Neural crest cell (in vitro differentiated cells): ENCODE measurements at places on chromosomes 13 and 19.

DNA sequence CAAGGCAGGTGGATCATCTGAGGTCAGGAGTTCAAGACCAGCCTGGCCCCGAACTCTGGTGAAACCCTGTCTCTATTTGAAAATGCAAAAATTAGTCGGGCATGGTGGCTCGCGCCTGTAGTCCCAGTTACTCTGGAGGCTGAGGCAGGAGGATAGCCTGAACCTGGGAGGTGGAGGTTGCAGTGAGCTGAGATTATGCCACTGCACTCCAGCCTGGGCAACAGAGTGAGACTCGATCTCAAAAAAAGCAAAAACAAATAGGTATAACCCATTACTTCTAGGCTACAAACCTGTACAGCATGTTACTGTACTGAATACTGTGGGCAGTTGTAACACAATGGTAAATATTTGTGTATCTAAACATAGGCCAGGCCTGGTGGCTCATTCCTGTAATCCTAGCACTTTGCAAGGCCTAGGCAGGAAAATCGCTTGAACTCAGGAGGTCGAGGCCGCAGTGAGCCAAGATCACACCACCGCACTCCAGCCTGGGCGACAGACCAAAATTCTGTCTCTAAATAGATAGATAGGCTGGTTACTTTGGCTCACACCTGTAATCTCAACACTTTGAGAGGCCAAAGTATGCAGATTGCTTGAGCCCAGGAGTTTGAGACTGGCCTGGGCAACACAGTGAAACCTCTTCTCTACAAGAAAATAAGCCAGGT is 63.5 kb downstream of the MYO9B start:
- no peaks in the 10 kb centered on the region for H3K27me3 ChIP-seq
- DNase-seq: no peak
- peaks cover 34% of the 10 kb centered on the region for H3K4me1 ChIP-seq
- no peaks in the 10 kb centered on the region for H3K36me3 ChIP-seq

- H3K27me3 ChIP-seq: no peaks in the 10 kb centered on the region
- no peaks in the 10 kb centered on the region for H3K36me3 ChIP-seq
- no peaks in the 10 kb centered on the region for H3K4me1 ChIP-seq
- H3K4me3 ChIP-seq: no peak overlapping the region
- no peak overlapping the region for H3K27ac ChIP-seq
- DNase-seq: no peak
These were observed 13.1 kb upstream of the PNMA8C start for GRCh38 chr19:46441866-46442265.

DNA sequence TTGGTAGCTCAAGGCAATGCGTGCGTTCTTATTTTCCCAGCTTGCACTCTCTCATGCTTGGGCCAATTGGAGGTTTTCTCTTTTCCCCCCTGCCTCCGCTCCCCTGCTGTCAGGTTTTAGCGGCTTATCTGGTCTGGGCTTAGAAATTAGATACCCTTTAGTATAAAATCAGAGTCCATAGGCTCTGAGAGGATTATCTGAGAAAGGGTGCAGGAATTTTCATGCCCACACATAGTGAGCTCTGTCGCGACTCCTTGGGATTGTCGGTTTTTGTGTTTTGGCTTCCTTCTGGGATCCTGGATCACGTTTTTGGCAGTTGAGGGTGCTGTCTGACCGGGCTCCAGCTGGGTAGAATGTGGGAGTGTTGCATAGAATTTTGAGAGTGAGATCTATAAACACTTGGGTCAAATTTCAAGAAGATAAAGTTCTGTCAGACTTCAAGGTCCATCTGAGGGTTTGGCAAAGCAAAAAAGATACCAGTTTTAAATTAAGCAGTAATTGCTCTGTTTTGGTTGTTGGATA is 12.4 kb downstream of the CHAF1A start:
- H3K4me1 ChIP-seq: no peaks in the 10 kb centered on the region
- H3K27ac ChIP-seq: no peak overlapping the region
- peaks cover 4% of the 10 kb centered on the region for H3K36me3 ChIP-seq
- H3K4me3 ChIP-seq: no peak overlapping the region

GRCh38 chr13:42607546-42607945 is 33.6 kb downstream of the TNFSF11 start:
- H3K4me1 ChIP-seq: no peaks in the 10 kb centered on the region
- H3K27ac ChIP-seq: no peak overlapping the region
- H3K27me3 ChIP-seq: no peaks in the 10 kb centered on the region
- DNase-seq: no peak
- no peaks in the 10 kb centered on the region for H3K36me3 ChIP-seq

- peaks cover 6% of the 10 kb centered on the region for H3K36me3 ChIP-seq
- peak within 1 kb of the TSS; percentile 92 for H3K4me3 ChIP-seq
- peak within 1 kb of the TSS; percentile 95 for H3K27ac ChIP-seq
- peaks cover 4% of the 10 kb centered on the region for H3K27me3 ChIP-seq
- H3K4me1 ChIP-seq: peaks cover 16% of the 10 kb centered on the region
These were observed at the start of gene KEAP1 for GRCh38 chr19:10503002-10503789. KEAP1 (minus strand) TSS chr19:10503356; CDS start chr19:10500033, 3,323 bp downstream.

GRCh38 chr19:48121909-48122371 is 11.3 kb upstream of the PLA2G4C start:
- peaks cover 2% of the 10 kb centered on the region for H3K27me3 ChIP-seq
- no peak for DNase-seq
- peaks cover 37% of the 10 kb centered on the region for H3K36me3 ChIP-seq
- H3K27ac ChIP-seq: no peak overlapping the region

DNA sequence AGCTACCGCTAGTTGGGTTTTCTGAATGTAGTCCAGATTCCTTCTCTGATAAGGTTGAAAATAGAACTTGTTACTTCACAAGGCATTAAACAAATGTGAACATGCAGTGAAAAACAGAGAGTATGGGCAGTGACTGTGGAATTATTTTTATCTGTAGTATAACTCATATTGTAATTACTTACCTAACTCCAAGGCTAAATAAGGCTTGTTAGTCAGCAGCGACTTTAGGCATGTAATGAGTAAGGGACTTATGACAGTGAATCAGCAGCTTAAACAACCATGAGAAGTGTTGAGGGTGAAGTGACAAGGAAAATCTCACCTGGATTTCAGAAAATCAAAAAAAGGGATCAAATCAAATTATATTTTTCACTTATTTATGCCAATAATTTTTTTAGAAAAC is 1719.5 kb upstream of the MIR17HG start:
- no peaks in the 10 kb centered on the region for H3K4me1 ChIP-seq
- H3K36me3 ChIP-seq: no peaks in the 10 kb centered on the region
- H3K27ac ChIP-seq: no peak overlapping the region
- no peaks in the 10 kb centered on the region for H3K27me3 ChIP-seq

GRCh38 chr19:35557539-35558399 is 5.7 kb downstream of the ATP4A start:
- H3K27me3 ChIP-seq: peaks cover 84% of the 10 kb centered on the region
- H3K4me1 ChIP-seq: peaks cover 10% of the 10 kb centered on the region
- H3K4me3 ChIP-seq: peak overlapping the region; percentile 82

- no peaks in the 10 kb centered on the region for H3K4me1 ChIP-seq
- no peak overlapping the region for H3K4me3 ChIP-seq
- no peaks in the 10 kb centered on the region for H3K27me3 ChIP-seq
- DNase-seq: no peak
These were observed 196.8 kb downstream of the PDS5B start for GRCh38 chr13:32783067-32783466.

- H3K4me3 ChIP-seq: no peak overlapping the region
- H3K4me1 ChIP-seq: peaks cover 16% of the 10 kb centered on the region
- DNase-seq: no peak
These were observed 3.7 kb downstream of the PEPD start for GRCh38 chr19:33517922-33518321.

DNA sequence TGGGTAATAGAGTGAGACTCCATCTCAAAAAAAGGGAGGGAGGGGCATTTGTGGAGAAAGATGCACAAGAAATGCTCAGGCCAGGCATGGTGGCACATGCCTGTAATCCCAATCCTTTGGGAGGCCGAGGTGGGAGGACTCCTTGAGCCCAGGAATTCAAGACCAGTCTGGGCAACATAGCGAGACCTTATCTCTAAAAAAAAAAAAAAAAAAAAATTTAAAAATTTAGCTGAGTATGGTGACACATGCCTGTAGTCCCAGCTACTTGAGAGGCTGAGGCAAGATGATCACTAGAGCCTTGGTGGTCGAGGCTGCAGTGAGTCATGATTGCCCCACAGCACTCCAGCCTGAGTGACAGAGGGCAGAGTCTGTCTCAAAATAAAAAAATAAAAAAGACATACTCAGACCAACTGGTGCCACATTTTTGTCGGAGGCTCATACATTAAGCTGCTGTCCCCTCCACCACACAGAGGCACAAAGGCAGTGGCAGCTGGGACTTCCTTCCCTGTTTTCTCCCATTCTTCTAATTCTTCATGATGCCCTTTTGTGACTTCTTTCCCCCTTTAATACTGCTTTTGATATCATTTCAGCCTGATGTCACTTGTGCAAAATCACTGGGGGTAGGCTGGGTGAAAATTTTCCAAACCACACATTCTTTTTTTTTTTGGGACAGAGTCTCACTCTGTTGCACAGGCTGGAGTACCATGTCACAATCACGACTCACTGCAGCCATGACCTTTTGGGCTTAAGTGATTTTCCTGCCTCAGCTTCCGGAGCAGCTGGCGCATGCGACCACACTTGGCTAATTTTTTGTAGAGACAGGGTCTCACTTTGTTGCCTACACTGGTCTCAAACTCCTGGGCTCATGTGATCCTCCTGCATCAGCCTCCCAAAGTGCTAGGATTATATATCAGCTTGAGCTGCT is 26.8 kb upstream of the CXCL17 start:
- no peaks in the 10 kb centered on the region for H3K36me3 ChIP-seq
- H3K27me3 ChIP-seq: peaks cover 17% of the 10 kb centered on the region
- no peak overlapping the region for H3K4me3 ChIP-seq
- H3K4me1 ChIP-seq: peaks cover 45% of the 10 kb centered on the region

- H3K4me3 ChIP-seq: no peak overlapping the region
- no peaks in the 10 kb centered on the region for H3K4me1 ChIP-seq
- H3K27ac ChIP-seq: no peak overlapping the region
- H3K36me3 ChIP-seq: no peaks in the 10 kb centered on the region
- H3K27me3 ChIP-seq: no peaks in the 10 kb centered on the region
These were observed 618.7 kb downstream of the DIAPH3 start for GRCh38 chr13:59545007-59545406.

DNA sequence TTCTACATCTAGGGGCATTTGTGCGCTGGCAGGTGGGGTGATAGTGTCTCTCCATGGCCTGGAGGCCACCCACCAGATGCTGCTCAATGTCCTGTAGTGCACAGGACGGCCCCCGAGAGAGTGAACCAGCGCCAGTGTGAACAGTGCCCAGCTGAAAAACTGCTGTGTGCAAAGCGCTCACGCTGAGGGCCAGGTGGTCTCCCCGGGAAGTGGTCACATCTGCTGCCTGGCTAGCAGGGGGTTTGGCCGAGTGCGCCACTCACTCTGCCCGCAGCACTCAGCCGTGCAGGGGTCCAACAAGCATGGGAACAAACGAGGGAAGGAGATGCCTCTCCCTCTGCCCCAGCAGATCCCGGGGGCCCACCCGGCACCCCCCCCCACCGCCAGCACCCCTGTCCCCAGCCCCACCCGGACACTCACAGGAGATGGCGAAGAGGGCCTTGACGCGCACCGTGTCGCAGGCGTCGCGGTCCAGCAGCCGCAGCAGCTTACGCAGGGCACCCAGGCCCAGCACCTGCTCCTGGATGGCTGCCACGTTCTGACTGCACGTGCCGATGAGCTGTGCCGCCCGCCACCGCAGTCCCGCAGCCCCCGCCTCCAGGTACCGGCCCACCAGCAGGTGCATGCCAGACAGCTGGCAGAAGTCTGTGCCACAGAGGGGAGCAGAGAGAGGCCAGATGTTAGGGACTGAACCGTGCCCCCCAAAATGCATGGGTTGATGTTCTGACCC is 5.8 kb downstream of the HSPBP1 start:
- no peak overlapping the region for H3K4me3 ChIP-seq
- peaks cover 3% of the 10 kb centered on the region for H3K4me1 ChIP-seq
- DNase-seq: no peak
- H3K27ac ChIP-seq: no peak overlapping the region
- H3K27me3 ChIP-seq: no peaks in the 10 kb centered on the region
- H3K36me3 ChIP-seq: peaks cover 6% of the 10 kb centered on the region

DNA sequence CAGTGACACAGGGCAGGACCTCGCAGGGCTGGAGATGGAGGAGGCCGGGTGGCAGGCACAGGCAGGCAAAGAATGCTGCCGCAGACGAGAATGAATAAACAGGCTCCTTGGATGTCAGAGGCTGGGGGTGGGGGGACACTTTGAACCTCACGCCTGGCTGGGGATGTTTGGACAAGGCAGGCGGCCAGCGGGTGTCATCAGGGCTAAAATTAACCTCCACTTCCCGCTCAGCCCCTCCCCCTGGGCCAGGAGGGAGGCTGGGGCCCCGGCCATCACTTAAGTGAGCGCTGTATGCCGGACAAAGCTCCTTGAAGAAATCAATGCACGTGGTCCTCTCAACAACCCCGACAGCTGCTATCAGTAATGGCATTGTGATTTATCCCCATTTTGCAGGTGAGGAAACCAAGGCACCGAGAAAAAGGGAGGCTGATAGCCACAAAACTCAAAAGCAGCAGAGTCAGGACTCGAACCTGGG is 10.3 kb upstream of the FUT5 start:
- H3K4me3 ChIP-seq: no peak overlapping the region
- no peaks in the 10 kb centered on the region for H3K36me3 ChIP-seq
- DNase-seq: no peak
- no peak overlapping the region for H3K27ac ChIP-seq
- peaks cover 20% of the 10 kb centered on the region for H3K27me3 ChIP-seq

- no peaks in the 10 kb centered on the region for H3K4me1 ChIP-seq
- no peaks in the 10 kb centered on the region for H3K36me3 ChIP-seq
- no peak for DNase-seq
- H3K27ac ChIP-seq: no peak overlapping the region
These were observed 29.1 kb downstream of the NFIX start for GRCh38 chr19:13024126-13024950.

GRCh38 chr13:79423340-79423739 is 17.3 kb upstream of the RBM26 start:
- no peaks in the 10 kb centered on the region for H3K36me3 ChIP-seq
- no peak for DNase-seq
- H3K27me3 ChIP-seq: no peaks in the 10 kb centered on the region

DNA sequence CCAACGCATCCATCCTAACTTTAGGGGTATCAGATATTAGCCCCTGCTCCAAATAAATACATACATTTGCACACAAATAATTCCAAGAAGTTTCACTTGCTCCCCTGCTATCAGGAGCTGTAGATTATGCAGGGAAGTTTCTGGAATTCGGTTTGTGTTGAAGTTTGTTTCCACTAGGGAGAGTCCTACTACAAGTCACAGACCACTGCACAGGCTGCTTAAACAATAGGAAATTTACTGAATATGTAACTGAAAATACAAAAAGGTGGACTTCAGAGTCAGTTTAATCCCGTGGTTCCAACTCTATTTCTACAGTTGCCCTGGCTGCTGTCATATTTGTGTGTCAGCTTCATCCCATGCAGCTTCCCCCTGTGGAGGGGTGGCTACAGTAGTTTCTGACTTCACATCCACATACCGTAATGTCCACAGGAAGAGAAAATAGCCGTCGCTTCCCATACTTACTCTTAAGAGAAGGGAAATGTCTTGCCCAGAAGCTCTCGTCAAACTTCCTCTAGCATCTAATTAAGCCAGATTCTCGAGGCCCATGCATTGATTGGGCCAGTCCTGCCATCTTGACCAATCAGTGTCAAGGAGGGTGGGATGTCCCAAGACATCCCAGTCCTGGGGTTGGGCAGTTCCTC is 286.6 kb downstream of the COG6 start:
- no peak for DNase-seq
- H3K36me3 ChIP-seq: no peaks in the 10 kb centered on the region
- peaks cover 18% of the 10 kb centered on the region for H3K4me1 ChIP-seq
- H3K27ac ChIP-seq: no peak overlapping the region
- H3K27me3 ChIP-seq: no peaks in the 10 kb centered on the region
